ENCODE measurements at places on chromosomes 4 and X. TPM values are rescaled to one million over a fixed set of nuclear protein-coding genes. Genes with fewer than 3 reads are reported as not detected.

DNA sequence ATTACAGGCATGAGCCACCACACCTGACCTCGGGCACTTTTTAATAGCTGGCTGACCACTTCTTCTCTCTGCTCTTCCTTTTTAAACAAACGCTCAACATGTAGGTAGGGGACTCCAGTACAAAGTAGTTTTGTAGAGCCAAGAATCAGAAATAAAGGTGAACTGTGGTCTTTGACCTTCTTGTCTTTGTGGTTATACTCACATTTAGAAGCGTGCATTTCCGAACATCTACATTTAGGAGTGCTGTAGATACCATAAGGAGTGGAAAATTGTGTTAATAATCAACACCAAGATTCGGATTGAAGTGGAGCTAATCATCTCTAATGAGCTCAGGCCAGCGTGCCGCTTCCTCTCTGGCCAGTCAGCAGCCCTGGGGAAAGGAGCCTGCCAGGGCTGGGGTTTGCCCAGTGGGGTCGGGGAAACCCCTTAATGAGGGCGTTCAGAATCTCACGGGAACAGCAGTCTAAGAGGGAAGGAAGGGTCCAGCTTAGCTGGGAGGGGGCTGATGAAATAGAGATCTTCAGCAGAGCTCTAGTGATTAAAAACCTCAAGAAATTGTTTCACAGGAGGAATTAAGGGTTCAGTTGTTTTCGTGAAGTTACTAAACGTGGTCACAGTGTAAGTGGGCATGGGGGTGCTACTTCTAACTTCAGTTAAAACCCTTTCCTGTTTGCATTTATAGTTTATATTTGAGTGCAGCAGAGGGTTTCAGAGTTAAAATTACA lies 81.2 kb downstream of the GAB1 start:
- DNase-seq: no peak

Gene CFI
- 13.7 TPM for total RNA-seq

DNA sequence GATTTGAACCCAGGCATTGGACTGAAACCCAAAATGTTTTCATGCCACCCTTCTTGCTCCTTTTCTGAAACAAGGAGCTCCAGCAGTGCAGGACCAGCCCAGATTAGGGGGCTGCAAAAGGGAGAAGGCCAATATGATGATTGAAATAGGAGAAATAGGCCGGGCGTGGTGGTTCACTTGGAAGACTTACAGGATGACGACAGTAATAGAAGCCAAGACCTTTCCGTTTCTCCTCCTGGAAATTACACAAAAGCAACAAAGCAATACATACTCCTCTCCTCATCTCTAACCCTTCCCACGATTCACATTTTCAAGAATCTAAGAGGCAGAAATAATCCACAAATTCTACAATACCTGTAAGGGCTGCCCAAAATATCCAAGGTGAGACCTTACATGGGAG lies 90.8 kb downstream of the ANAPC4 start:
- no peak for DNase-seq

- DNase-seq: no peak
Measured at GRCh38 chrX:13028871-13029636, 15.4 kb downstream of the FAM9C start.

- DNase-seq: no peak
Measured at GRCh38 chr4:61376301-61376700, 176.2 kb downstream of the ADGRL3 start.

- DNase-seq: no peak
Measured at GRCh38 chr4:158610790-158611189, 60.9 kb downstream of the C4orf46 start.

- no peak for DNase-seq
Measured at GRCh38 chrX:108731153-108731552, 5.2 kb downstream of the IRS4 start.

Gene TMEM154
- 45.2 TPM for total RNA-seq

- no peak for DNase-seq
Measured at GRCh38 chrX:20913760-20914159, 460.5 kb upstream of the CNKSR2 start.

Gene POLA1
- total RNA-seq: 12.7 TPM

Gene SLIT2
- 2.4 TPM for total RNA-seq

- DNase-seq: no peak
Measured at GRCh38 chrX:27439771-27440170, 23.4 kb downstream of the PPP4R3C start.

GRCh38 chrX:146278381-146278780 lies 460.8 kb downstream of the SLITRK2 start:
- DNase-seq: no peak

Gene USP17L21
- not detected for total RNA-seq

Gene IL13RA2
- total RNA-seq: not detected

- no peak for DNase-seq
Measured at GRCh38 chr4:102478186-102478585, 23.0 kb upstream of the NFKB1 start.

- DNase-seq: no peak
Measured at GRCh38 chrX:40147971-40148370, 50.2 kb upstream of the BCOR start.

- no peak for DNase-seq
Measured at GRCh38 chrX:78886550-78886949, 58.6 kb upstream of the P2RY10 start.

Gene MAGEA9B
- not detected for total RNA-seq

DNA sequence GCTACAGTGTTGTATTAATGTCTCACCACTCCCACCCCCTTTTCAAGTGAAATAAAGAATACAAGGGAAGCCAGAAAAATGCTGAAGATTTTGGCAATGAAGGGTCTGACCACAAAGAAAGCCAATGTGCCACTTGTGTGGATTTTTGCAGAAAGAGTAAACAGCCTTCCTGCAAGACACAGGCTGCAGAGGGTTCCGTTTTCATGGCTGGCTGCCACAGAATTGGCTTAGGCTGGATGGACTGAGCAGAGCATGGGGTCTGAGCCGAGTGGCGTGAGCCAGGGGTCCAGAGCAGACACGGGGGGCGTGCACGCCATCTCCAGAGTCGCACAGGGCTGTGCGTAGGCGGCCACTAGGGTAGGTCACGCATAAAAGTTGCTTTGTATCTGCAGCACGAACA lies 69.2 kb downstream of the MTNR1A start:
- DNase-seq: no peak

Gene XAGE2
- total RNA-seq: not detected

DNA sequence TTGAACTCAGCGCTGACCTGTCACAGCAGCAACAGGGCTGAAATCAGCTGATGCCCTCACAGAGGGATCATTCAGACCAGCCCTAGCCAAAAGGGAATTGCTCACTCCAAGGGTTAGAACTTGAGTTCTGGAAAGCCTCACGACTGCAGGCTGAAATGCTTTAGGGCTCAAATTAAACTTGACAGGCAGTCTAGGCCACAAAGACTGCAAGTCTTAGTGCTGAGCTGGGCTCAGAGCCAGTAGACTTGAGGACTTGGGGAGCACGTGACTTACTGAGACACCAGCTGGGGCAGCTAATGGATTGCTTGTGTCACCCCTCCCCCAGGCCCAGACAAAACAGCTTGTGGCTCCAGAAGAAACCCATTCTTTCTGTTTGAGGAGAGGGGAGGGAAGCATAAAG lies 119.0 kb upstream of the SLC6A14 start:
- DNase-seq: no peak

DNA sequence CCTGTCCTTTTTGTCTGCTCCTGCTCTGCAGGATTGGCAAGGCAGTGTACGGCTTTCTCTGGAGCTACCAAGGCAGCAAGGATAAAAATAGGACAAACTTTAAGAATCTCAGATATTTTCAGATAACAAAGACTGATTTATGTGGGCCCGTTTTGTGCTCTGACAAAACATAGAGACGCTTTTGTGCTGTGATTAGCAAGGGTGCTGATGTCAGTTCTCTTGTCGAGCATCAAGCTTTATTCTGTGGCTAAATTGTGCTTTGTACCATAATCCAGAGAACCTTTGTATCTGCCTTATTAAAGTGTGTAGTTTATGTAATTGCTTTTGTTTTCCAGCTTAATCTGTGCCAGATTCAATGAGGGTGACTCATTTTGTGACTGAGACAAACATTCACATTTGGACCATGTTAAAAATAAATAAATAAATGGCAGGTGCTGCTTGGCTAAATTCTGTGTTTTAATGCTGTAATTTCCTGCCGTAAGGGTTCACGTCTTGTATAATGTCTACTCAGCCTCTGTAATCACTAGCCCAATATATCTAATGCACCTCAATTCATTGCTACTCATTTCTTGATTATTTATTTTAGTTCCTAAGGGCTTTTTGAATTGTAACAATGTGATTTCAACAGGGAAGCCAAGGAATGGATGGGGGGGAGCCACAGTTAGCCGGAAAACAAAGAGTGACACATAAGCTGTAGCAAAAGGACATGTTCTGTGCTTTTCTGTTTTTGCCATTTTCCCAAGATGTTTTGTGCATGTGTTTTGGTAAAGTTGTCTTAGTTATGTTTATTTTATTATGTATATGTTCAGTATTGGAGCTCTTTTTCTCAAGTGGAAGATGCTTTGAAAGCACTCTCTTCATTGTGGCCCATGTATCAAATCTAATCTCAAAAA lies 75.1 kb downstream of the GAB1 start:
- no peak for DNase-seq

Gene MAB21L2
- 0.70 TPM for total RNA-seq

- no peak for DNase-seq
Measured at GRCh38 chr4:139791681-139792080, 126.1 kb downstream of the MGST2 start.

All from esophagus squamous epithelium (tissue), 5 donors.